ENCODE measurements at places on chromosomes 6 and 20.

DNA sequence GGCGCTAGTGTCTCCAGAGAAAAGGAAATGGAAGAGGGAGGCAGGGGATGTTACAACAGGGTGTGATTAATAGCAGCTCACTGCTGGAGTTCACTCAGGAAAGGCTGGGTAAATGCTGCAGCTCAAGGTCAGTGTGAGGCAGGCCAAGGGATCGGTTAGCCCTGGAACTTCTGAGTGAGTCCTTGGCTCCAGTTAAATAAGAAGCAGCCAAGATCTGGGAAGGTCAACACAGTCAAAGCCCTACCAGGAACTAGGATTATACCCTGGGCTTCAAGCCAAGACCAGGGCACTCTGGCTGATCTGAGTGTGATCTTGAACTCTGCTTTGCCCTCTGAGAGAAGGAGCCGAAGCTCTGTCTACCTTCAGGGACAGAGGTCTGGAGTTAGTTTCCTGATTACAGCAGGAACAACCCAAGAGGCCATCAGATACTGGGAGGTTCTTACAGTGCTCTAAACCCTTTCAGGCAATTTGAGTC, 44.3 kb downstream of the TPD52L1 start:
- DNase-seq, result peak; percentile 62

DNA sequence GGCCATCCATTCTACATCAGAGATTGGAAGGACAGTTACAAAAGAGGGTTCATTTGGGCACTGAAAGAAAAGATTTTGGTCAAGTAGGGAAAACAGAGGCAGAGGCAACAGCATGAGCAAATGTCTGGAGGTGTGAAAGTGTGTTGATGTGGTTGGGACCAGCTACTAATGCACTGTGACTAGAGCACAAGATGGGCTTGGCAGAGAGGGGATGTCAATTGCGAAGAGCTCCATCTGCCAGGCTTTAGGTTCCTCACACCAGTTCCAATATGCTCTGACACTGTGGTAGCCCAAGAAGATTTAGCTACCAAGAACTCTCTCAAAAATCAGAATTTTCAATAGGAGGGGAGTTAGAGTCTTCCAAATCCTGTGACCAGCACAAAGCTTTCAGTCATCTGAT, 42.1 kb downstream of the TRAF3IP2 start:
- no peak for DNase-seq

- no peak for DNase-seq
These were observed 25.7 kb downstream of the EPHA7 start for GRCh38 chr6:93393554-93394074.

DNA sequence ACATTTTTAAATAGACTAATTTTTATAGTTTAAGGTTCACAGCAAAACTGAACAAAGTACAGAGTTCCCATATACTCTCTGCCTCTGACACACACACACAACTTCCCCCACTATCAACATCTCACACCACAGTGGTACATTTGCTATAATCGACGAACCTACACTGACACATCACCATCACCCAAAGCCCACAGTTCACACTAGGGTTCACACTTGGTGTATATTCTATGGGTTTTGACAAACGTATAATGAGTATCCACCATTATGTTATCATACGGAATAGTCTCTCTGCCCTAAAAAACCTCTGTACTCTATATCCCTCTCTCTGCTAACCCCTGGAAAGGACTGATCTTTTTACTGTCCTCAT, 15.6 kb downstream of the TMEM30A start:
- no peak for DNase-seq

DNA sequence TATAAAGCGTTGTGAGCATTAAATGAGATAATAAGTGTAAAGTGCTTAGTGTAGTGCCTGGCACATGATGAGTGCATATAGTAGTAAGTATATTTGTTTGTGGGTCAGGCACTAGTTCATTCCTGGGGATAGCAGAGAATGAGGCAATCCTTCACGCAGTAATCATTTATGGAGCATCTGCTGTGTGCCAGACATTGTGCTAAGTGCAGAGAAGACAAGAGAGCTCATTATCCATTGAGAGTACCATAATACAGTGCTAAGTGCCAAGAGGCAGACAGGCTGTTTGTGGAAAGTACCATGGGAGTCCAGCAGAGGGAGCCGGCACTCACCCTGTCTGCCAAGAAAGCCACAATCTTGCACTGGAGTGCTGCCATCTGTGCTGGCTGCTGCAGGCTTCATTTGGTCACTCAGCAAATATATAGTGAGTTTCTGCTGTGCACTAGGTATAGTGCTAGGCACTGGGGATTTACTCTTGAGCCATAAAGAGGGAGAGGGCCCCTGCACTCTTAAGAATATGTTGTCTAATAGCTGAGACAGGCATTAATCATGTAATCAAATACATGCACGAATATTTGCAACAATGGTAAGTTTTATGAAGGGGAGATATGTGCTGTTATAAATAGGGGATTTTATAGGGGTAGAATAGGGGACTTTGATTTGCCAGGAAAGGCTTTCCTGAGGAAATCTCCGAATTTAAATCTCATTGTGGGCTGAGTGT, 12.9 kb upstream of the MROH8 start:
- peak; percentile 84 for DNase-seq

Data from fibroblast of skin of right biceps (primary cell).